ENCODE measurements at places on chromosomes 12 and 14.

DNA sequence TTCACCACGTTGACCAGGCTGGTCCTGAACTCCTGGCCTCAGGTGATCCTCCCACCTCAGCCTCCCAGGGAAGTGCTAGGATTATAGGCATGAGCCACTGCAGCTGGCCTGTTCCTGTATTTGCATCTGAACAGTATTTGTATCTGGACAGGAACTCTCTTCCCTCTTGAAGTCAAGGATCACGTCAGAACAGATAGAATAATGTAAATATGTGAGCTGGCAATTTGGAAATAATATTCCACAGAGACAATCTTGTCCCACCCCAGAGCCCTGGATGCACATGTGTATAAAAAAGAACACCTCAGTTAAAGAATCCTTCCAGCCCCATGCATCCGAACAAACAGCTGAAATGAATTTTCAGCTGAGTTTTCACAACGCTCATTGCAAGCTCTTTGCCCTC, 118.3 kb downstream of the VEZT start:
- DNase-seq = no peak

DNA sequence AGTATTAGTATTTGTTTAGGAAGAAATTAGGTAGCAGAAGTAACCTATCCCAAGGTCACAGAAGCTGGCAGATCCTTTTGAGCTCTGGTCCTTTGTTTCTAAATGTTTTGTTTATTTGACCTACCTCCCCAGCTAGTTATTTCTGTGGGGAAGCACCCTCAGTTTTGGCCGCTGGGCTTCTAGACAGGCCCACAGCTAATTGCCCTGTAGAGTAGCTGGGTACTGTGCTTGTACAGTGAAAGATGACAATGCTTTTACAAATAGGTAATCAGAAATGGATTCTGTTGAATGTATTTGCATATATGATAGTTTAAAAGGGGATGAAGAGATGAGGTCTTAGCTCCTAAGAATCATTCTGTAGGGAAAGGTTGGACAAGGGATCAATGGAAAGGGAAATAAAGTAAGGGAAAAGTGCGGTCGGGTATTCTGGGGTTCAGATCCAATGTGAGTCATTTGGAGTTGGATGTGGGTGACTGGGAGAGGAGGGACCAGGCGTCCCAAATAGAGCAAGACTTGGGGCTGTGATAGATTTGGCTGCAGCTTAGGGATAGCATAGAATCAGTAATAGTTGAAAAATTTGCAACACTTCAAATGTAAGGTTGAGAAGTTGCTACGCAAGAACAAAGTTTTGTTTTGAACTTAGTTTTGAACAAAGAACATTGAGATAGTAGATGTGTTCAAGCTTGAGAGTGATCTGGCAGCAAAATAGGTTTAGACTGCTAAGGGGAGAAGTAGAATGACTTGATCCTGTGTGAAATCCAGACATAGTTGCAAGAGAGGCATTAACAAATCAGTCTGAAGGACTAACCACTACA, 3.6 kb downstream of the NUDT4 start:
- no peak for DNase-seq

GRCh38 chr12:50517421-50518048, 12.8 kb downstream of the DIP2B start:
- no peak for DNase-seq

GRCh38 chr14:38419579-38419978, 163.7 kb upstream of the CLEC14A start:
- DNase-seq = no peak

DNA sequence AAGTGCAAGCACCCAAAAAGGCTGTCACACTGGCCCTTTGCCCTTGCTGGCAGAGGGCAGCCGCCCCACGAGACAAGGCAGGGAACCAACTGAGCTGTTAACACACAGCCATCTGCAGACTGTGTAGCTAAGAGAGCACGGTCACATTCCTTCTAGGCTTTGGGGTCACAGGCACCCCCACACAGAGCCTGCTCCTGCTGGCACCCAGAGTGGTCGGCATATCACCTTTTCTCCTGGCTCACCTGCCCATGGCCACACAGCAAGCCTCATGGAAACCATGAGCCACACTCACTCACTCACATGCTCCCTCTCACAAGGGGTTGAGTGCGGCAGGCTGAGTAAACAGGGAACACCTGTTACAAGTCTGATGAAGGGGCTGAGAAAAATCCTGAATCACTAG, 214.5 kb downstream of the PCNX1 start:
- no peak for DNase-seq

DNA sequence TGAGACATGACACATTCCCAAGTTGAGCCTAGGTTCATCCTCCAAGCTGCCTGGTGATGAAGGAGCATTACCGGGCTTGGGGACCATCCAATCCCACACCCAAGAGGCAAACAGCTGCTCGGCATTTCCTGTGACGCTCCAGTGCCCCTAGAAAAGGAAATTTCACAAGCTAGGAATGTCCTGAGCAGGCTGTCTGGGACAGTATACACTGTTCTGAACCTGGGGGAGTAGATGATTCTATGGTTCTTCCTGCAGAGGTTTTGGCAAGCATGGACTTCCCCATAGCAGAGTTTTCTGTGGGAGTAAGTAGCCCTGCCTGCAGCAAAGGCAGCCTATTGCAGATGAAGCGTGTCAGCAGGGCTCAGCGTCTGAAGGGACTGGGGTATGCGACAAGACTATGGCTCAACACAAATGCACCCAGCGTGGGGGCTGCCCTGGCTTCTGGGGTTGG, 47.4 kb upstream of the SRSF5 start:
- DNase-seq = no peak

Measured in stimulated activated CD8-positive, alpha-beta memory T cell treated with anti-CD3 and anti-CD28 coated beads, Interleukin-15, amount 100 ng/mL, for 48 hours (primary cell).